ENCODE measurements at places on chromosomes 4 and X. TPM values are rescaled to one million over a fixed set of nuclear protein-coding genes. Genes with fewer than 3 reads are reported as not detected.

The MTCP1 gene
- 9.5 TPM for total RNA-seq

The NIPAL1 gene
- not detected for total RNA-seq

The TREX2 gene
- total RNA-seq, result 1.7 TPM

The WAS gene
- 0.17 TPM for total RNA-seq

The TSPAN5 gene
- 109 TPM for total RNA-seq

The APEX2 gene
- total RNA-seq, result 7.9 TPM

The HSFX3 gene
- not detected for total RNA-seq

The GAGE12H gene
- total RNA-seq, result not detected

The ASB9 gene
- total RNA-seq, result 2.5 TPM

The HHIP gene
- 0.29 TPM for total RNA-seq

The XAGE2 gene
- not detected for total RNA-seq

The SPANXN4 gene
- not detected for total RNA-seq

The CENPC gene
- 9.9 TPM for total RNA-seq

The XKRX gene
- total RNA-seq, result 0.15 TPM

The WDR17 gene
- 3.3 TPM for total RNA-seq
